Epithelial cell of esophagus (primary cell): ENCODE measurements at places on chromosomes 16 and 17.

DNA sequence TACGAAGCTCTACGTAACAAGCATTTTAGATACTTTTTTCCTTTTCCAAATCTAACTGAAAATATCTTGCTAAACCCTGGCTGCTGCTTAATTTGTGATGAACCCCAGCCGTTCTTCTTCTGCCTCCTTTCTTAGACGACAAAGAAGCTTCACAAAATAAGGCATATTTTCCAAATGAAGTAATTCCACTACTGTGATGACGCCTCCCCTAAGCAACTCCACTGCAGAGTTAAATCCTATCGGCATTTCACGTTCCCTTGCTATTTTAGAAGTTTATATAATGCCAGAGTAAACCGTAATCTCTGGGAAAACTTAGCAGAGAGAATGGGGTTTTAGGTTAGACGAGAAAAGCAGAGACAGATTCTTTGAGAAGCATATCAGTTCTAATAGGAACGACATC, 683.1 kb upstream of the SALL1 start:
- DNase-seq, result no peak

DNA sequence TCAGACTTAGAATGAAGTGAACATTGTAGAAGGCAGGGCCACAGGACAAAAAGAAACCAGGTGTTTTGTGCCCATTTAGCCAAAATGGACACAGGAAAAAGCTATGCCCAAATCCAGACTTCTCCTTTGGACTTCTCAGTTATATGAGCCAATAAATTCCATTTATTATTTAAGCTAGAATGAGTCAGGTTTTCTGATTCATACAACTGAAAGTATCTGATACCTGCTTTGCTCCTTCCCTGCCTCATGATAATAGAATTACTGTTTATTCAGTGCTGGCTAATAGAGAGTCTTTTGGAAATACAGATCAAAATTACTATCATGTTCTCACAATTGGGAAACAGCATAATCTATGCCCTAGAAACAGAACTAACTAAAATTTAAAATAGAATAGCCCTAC, 8.7 kb upstream of the CPD start:
- peak; percentile 80 for DNase-seq

DNA sequence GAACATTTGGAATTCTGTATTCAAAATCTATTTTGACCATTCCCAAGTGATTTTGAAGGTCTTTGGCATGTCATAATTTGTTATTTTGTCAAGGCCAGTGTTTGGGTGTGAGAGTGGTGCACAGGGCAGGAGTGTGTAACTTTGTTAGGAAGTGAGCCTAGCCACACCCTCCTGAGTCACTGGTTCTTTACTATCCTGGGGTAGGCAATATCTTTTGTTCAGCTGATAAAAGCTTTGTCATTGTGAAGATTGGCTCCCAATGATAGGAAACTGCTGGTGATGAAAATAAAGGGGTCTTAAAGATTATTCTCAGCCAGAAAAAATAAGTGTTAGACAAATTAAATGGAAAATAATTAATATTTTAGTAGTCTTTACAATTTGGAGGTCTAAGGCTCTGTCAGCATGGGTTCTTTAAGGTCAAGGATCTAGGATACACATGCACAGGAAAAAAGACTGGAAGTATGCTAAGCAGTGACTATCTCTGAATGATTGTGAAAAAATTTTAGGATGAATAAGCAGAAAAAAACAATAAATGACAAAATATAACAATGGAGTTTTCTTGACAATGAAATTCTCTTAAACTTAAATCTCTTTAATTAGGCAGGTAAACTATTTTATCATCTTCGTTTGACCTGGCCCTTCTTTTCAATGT, 5.1 kb downstream of the UBN1 start:
- peak; percentile 64 for DNase-seq

DNA sequence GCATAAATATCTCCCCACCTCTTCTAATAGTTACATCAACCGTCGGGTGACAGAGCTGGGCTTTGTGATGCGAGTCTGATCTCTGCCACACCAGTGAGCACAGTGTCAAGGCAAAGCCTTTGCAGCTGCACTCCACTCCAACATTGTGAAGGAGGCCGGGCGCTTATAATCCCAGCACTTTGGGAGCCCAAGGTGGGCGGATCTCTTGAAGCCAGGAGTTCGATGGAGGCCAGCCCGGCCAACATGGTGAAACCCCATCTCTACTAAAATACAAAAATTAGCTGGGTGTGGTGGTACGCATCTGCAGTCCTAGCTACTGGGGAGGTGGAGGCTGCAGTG, 18.9 kb downstream of the CYB5D2 start:
- DNase-seq, result no peak

- DNase-seq, result no peak
Observed at GRCh38 chr17:6532441-6532885, 23.9 kb downstream of the PITPNM3 start.

DNA sequence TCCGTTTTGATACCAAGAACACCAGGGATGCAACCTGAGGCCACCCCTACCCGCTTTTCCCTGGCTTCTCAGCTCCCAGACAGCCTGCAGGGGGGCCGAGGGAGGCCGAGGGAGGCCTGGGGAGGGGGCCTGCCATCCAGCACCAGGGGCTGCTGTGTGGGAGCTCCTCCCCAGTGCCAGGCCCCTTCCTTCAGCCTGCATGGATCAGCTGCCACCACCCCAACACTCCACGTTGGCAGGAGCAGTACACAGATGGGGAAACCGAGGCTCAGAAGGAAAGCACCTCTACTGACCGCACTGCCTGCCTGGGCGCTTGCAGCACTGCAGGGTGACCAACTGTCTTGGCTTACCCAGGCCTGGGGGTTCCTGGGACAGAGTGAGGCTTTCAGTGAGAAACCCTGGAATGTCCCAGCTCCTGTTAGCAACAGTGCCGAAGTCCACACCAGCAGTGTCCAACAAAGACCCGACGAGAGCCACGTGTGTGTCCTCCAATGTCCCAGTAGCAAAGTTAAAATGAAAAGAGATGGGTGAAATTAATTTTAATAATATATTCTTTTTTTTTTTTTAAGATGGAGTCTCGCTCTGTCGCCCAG, 5.3 kb upstream of the OSGIN1 start:
- no peak for DNase-seq

DNA sequence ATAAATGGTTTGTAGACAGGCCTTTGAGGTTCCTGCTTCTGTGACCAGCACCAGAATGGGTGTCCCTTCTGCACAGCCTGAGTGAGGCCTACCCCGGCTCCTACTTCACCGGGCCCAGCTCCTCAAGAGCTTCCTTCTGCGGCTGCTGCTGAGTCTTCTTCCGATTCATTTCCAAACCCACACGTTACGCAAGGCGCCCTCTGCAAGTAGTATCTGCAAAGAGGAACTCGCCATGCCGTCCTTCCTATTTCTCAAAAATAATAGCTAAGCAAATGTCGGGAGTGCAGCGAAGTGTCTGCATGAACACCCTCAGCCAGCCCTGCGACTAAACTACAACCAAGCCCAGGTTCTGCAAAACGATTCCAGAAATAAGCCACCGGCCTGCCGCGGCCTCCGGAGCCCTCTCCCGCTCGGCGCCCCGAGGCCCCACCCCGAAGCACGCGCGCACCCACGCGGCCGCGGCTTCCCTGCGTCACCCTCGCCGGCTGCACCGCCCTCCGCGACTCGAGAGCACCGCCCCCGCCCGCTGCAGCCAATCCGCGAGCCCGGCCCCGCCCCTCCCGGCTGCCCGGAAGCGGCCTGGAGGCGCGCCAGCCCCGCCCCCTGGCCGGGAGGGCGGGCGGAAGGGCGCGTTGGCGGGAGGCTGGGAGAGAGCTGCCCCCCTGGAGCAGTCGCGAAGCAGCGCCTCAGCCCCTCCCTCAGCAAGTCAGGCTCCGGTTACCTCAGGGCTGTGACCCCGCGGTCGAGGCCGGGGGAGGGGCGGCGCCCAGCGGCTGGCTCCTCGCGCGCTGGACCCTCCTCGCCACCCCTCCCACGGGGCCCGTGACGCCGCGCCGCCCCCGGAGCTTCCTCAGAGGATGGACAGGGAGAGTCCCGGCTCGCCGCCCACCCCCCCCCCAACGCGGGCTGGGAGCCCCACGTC, 8.3 kb downstream of the MNT start:
- DNase-seq, result peak; percentile 94

DNA sequence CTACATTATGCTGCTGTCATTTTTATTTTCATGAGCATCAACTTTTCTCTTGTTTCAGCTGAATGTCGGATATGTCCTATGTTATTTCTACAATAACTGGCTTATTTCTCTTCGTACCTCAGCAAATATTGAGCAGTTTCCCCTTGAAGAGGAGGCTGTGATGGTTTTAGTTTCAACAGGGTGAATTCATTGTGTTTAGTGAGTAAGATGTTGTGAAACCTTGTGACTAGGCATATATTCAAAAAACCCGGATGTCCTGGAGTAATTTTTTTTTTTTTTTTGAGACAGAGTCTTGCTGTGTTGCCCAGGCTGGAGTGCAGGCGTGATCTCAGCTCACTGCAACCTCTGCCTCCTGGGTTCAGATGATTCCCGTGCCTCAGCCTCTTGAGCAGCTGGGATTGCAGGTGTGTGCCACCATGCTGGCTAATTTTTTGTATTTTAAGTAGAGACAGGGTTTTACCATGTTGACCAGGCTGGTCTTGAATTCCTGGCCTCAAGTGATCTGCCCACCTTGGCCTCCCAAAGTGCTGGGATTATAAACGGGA, 11.1 kb downstream of the CPD start:
- DNase-seq, result peak; percentile 42

DNA sequence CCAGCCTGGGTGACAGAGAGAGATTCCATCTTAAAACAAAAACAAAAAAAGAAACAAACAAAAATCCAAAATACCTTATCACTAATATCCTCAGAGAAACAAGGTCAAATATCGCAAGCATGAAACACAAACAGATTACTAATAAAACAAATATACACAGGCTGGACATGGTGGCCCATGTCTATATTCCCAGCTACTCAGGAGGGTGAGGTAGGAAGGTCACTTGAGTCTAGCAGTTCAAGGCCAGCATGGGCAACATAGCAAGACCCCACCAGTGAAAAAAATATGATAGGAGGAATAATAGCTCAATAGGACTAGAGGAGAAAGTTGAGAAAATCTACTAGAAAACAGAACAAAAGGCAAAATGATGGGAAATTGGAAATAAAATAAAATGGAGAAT, 6.9 kb upstream of the ALOX15B start:
- no peak for DNase-seq

DNA sequence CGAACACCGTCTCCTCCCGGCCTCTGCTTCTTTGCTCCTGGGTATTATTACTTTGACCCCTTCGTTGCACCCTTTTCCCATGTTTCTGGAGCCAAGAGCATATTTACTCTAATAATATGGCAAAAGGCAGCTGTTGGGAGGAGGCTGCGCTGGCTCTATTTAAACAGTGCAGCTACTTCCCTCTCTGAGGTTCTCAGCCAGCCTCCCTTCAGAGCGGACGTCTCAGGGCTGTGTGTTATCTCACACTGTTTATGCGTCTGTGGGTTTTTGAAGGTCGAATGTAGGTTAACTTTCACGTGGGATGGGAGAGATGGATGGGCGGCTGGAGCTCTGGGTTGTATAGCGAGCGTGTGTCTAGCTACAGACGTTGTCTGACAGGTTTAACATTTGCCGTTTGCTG, 45.3 kb downstream of the COX4I1 start:
- no peak for DNase-seq

GRCh38 chr17:329784-330420, 22.7 kb downstream of the RPH3AL start:
- no peak for DNase-seq

DNA sequence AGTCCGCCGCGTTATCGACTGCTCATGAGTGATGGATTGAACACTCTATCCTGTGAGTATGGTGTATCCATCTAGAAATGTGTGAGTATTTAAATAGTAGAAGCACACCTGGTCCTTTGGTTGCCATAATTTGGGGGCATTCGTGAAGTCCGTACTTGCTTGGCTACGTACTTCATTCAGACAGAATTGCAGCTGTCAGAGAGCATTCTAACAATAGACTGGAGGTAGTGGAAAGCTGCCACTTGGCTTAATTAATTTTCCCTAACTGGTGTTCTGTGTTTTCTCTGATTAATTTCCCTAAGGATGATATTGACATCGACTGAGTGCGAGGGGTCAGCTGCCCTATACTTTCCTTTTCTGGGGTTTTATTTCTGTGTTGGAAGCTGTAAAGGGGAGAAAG, 14.1 kb downstream of the RPA1 start:
- no peak for DNase-seq

DNA sequence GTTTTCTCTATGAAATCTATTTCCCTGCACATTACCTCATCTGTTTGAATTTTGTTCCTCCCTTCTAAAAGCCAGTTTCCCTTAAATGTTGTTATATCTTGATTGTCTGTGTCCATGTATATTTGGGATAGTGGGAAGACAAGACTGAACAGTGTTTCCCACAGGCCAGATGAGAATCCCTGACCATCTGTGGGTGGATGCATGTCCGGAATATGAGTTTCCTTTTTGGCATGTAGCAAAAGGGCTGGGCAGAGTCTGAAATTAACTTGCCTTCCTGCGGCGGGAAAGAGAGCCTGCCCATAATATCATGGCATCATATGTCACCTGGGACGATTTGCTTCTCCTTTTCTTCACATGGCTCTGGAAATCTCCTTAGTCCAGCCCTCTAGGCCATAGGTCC, 385.8 kb upstream of the MAF start:
- no peak for DNase-seq

DNA sequence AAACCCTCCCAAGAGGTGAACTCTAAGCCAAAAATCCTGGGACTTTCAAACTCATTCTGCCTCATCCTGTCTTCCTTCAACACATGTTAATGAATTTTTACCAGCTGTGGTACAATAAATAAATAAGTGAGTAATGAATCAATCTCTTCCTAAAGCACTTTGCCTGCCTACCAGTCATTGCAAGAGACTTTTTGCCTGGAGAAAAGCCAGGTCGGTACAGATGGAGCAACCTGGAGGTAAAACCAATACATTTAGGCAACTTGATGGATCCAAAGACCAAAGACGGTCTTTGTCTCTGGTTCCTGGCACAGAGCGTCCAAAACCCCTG, 324.2 kb downstream of the PMP22 start:
- DNase-seq, result peak; percentile 77

DNA sequence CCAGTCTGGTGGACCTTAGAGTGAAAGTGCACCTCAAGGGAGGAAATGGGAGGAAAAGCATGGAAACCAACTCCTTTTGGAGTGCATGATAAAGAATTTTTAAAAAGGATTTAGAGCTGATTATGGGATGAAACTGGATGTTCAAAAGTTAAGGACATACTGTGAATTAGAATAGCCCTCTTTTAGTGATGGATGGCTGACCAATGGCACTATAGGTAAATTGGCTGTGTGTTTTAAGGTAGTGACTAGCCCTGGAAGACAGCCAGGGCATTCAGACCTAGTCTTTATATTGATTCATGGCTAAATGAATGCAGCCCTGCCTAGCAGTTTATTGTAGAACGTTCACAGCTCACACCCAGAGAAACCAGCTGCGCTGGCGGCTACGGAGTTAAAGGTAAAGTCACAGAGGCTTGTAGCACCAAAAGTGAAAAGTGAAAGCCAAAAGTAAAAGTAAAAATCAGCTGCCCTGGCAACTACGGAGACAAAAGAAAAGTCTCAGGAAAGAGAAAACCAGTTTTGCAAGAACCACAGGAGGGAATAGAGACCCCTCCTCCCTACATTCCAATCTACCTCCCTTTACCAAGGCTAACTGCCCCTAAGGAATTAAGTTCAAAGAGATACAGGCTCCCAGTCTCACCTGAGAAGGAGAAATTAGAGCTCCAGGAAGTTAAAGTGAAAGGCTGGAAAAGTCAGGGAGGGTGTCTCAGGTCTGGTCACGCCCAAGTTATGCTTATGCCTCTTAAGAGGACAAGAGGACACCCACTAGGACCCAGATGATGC, 21.8 kb downstream of the ACSM1 start:
- DNase-seq, result peak; percentile 74
